Astrocyte of the spinal cord (primary cell): ENCODE measurements at places on chromosomes 7 and 10.

GRCh38 chr10:103926722-103927319 lies 8.8 kb upstream of the STN1 start:
- no peak for DNase-seq

DNA sequence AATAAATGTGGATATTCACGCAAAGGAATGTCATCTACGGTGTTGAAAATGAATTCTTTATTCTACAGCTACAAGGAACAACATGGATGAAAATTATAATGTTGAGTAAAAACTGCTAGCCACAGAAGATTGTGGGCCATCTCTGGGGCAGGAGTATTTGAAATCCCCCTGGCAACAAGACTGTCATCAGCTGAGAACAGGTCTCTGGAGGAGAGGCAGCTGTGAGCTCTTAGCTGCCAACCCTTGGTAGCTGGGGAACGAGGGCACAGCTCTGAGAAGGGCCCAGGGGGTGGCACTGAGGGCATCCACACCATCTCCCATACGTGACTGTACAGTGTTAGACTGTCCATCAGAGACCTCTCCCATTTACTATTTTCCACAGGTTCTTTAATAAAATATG lies 340.1 kb upstream of the MGMT start:
- DNase-seq, result no peak

DNA sequence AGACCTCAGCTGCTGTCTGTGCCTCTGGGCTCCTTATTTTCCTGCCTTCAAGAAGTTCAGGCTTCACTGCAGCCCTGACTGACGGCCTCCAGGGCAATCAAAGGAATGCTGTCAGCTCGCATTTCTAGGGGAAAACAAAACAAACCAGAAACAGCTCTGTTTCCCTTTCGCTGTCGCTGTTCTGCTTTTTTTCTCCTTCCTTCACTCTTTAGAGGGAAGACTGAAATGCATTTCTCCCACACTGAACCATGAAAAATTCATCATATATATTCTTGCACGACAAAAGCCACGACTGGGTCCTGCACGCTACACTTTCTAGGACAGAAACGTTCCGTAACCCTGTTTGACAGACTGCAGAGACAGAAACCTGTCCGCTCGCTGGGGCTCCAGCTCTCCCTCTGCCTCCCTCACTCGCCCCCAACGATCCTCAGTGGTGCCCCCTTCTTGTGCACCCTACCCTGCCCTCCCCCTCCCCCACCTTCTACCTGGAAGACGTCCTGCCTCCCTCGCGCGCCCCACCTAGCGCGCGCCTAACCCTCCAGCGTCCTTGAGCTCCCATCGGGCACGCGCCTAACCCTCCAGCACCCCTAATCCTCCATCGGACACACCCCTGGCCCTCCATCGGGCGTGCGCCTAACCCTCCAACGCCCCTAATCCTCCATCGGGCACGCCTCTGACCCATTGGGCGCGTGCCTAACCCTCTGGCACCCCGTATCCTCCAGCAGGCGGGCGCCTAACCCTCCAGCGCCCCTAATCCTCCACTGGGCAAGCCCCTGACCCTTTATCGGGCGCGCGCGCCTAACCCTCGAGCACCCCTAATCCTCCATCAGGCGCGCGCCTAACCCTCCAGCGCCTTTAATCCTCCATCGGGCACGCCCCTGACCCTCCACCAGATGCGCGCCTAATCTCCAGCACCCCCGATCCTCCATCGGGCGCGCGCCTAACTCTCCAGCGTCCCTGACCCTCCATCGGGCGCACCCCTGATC lies 37.1 kb downstream of the SVOPL start:
- peak; percentile 6 for DNase-seq

DNA sequence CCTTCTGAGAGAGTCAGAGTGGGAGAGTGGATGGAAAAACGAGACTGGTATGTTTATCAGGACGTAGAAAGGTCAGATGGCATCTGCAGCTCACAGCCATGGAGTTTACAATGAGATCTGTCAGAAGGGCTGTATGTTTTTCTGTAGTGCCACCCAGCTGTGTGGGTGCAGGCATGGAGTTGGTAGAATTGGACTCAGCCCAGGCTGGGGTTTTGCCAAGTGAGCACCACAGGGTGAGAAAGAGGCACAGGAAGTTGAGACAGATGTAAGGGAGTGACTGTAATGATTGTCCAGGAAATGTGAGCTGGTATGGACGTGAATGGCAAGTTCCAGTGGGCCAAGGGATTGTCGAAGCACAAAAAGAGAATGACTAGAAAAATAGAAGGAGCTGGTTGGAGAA lies 9.1 kb upstream of the ZYX start:
- DNase-seq, result no peak

DNA sequence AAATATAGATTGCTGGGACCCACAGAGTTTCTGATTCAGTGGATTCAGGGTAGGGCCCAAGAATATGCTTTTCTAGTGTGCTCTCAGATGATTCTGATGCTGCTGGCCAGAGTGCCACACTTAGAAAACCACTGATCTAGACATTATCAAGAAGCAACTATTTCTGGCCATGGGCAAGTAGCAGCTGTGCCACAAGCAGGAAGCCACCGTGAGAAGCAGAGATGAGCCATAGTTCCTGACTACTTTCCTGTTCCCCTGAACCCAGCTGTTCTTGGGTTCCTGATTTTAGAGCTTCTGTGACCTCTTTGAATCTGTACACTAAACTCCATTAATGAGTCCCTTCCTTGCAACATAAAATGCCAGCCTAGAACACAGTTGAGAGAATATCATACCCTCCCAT lies 38.1 kb upstream of the PIK3AP1 start:
- no peak for DNase-seq

- DNase-seq, result peak; percentile 45
Observed at GRCh38 chr10:6667679-6668270, 87.7 kb upstream of the PRKCQ start.

DNA sequence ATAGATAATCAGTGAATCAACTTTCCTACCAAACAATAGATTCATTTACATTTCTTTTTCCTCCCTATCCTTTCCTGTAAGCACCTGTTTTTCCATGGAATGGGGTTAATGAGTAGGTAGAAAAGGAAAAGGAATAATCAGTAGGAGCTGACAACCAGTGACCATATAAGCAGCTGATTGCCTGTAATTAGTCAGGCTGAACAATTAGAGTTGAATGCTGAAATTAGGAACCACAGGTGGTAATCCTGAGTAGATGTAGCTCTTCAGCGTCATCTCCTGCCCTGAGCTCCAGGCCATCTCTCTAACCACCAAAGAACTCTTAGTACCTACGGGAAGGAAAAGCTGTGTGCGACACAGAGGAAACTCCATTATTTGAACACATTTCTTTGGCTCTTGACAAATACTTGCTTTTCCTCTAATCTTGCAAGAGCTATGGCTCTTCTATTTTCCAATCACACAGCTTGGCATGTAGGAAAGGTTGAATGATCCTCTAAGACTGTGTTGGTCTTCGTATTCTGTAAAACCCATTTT lies 63.8 kb downstream of the KLHDC10 start:
- DNase-seq, result no peak

- DNase-seq, result no peak
Observed at GRCh38 chr7:17528636-17529035, 230.2 kb downstream of the AHR start.

DNA sequence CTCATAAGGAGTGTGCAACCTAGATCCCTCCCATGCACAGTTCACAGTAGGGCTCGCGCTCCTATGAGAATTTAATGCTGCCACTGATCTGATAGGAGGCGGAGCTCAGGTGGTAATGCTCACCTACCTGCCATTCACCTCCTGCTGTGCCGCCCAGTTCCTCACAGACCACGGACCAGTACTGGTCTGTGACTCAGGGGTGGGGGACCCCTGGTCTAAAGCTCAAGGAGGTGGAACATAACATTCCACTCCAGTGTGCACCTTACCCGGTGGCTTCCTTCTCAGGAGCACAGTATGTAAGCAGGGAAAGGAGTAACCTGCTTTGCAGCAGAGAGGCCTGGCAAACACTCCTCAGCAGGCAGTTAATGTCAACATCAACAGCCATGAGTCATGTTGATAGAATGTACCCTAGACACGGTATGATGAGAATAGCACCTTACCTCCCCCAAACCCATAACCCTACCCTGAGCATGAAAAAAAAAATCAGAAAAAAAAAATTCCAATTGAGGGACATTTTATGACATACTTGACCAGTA lies 273.5 kb downstream of the FGFR2 start:
- DNase-seq, result no peak

GRCh38 chr10:27391916-27392315 lies 112.2 kb upstream of the RAB18 start:
- no peak for DNase-seq

GRCh38 chr7:79050603-79051002 lies 402.9 kb downstream of the MAGI2 start:
- DNase-seq, result peak; percentile 78

- DNase-seq, result no peak
Observed at GRCh38 chr7:12554351-12554750, 16.2 kb upstream of the SCIN start.

DNA sequence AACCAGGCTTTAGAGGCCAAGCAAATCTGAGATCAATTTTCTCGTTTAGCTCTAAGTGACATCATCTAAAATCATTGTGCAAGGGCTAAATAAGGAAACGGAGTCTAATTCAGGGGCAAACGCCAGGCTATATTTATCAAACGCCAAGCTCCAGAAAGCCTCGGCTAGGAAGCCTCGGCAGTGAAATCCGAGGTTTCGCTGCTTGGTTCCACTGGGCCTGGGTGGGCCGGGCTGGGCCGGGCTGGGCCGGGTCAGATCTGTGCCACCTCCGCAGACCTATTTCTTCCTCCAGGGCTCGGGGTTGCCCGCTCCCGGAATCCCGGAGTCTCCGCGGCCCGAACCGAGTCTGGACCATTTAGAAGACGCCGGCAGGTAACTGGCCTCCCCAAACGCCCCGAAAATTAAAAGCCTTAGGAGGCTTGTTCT lies 459 bp upstream of the FEZF1 start:
- DNase-seq, result no peak

DNA sequence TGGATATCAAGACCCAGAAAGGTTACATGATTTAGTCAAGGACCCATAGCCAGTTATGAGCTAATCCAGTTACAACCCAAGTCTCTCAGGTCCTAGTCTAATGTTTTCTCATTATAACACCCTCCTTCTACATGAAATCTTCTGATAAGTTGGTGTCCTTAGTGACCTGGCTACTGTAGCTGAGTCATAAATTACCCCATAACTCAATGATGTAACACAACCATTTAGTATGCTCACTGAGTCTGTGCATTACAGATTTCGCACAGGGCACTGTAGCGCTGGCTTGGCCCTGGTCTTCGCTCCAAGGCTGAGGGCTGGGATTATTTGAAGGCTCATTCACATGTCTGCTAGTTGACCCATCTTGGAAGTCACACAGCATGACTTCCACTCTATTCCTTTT lies 36.0 kb upstream of the GLCCI1 start:
- DNase-seq, result no peak

- DNase-seq, result no peak
Observed at GRCh38 chr10:71229726-71230655, 17.6 kb downstream of the UNC5B start.

DNA sequence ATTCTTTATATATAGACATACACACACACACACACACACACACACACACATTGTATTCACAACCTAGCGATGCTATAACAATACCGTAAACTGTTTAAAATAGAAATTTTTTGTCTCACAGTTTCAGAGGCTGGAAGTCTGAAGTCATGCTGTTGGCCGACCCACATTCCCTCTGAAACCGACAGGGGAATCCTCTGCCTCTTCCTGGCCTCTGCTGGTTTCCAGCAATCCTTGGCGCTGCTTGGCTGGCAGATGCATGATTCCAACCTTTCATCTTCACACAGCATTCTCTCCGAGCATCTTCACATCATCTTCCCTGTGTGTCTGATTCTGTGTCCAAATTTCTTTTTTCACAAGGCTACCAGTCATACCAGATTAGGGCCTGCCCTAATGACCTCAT lies 94.8 kb downstream of the CCDC71L start:
- no peak for DNase-seq

DNA sequence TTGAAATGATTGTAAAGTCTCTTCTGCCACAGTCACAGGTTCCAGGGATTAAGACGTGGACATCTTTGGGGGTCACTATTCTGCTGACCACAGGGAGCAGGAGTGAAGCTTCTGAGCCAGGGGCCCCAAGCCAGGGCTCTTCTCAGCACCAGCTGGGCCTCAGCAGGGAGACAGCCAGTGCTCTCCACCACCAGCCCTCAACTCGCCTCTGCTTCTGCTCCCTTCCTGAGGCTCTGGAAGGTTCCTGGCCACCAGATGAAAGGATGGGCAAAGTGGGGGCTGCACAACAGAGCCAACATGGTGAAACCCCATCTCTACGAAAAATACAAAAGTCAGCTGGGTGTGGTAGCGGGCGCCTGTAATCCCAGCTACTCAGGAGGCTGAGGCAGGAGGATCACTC lies 11.2 kb upstream of the CRYGN start:
- no peak for DNase-seq

- DNase-seq, result no peak
Observed at GRCh38 chr7:138979226-138979979, 1.8 kb downstream of the KIAA1549 start.

DNA sequence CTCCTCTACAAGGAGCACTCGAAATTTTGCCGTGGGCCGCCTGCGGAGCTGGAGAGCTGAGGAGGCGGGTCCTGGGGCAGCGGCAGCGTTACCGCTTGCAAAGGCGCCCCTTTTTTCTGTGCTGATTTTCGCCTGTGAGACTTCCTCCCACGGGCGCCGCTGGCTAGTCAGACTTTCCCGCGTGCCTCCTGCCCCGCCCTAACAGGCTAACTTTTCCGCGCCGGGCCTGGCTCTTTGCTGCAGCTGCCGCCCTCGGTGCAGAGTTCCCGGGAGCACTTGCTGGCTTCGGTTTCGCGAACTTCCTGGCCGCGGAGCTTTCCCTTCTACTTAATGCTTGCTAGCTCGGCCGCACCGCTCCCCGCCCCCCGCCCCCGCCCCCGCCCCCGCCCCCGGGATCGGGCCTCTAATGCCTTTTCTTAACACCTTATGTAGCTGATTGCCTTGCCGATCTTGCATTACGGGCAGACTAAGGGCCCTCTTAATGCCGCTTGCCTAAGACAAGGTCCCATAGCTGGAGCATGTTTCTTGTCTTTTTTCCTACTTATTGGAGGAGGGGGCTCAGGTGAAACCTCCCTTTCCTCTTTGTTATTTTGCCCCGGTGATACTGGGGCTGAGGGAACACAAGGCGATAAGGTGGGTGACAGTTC lies 37.9 kb upstream of the RASGEF1A start:
- peak; percentile 26 for DNase-seq

DNA sequence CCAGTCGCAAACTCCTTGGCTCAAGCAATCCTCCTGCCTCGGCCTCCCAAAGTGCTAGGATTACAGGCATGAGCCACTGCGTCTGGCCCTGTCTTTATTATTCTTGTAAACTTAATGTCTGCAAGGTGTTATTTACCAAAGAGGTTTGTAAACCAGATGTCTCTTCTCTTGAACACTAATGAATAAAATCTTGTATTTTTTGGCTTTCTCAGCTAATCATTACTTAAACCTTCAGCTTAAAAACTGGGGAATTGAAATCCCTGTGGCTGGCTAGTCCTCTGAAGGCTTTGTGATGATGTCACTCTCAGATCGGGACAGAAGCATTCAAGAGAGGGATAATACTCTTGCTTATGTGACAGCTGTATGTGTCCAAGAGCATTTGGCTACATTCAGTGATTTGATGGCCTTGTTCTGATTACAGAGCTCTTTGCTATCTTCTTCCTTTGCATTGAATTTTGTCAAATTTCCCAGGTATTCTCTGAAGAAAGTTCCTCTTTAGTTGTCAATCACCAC lies 130.3 kb downstream of the BICC1 start:
- DNase-seq, result no peak
